Activated CD4-positive, alpha-beta T cell treated with anti-CD3 and anti-CD28 coated beads, Interleukin-2, amount 50 U/mL, for 16 hours (primary cell): ENCODE measurements at places on chromosomes 3 and 15.

DNA sequence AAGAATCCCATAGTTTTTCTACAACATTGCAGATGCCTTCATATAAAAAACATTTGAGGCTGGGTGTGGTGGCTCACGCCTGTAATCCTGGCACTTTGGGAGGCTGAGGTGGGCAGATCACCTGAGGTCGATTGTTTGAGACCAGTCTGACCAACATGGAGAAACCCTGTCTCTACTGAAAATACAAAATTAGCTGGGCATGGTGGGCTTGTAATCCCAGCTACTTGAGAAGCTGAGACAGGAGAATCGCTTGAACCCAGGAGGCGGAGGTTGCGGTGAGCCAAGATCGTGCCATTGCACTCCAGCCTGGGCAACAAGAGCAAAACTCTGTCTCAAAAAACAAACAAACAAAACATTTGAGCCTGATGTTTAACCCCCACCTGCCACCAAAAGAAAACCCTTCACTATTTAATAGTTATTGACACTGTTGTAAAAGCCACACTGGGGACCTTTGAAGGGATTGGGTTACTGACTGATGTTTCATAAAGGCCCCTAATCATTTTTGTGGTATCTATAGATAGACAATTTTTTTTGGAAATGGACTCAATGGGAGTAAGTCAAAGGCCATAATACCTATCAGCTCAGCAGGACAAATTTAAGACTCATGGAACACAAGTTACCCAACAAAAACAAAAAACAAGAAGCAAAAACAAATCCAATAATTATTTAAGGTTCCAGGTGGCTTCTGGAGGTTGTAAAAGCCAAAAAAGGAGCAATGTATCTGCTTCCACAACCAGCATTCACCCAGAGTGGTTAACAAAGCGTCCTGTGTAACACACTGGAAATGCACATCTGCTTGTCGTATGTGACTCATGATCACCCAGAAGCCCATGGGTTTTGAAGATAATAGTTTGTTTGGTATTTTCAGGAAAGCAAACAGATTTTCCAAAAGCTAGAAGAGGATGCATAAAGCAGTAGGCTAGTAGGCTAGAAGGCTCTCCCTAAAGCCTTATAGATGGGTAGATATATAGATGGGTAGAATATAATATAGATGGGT is 41.2 kb downstream of the CDCP1 start:
- no peak for DNase-seq

- DNase-seq: no peak
These were observed 248.8 kb downstream of the PCCB start for GRCh38 chr3:136498919-136499447.

GRCh38 chr3:123130079-123130750 is 63.4 kb downstream of the PDIA5 start:
- DNase-seq: no peak

- no peak for DNase-seq
These were observed 71.6 kb downstream of the ADCY5 start for GRCh38 chr3:123377243-123377740.

- DNase-seq: no peak
These were observed 64.6 kb upstream of the P2RY1 start for GRCh38 chr3:152770296-152770695.

- DNase-seq: no peak
These were observed 77.2 kb upstream of the VGLL4 start for GRCh38 chr3:11720917-11721411.

DNA sequence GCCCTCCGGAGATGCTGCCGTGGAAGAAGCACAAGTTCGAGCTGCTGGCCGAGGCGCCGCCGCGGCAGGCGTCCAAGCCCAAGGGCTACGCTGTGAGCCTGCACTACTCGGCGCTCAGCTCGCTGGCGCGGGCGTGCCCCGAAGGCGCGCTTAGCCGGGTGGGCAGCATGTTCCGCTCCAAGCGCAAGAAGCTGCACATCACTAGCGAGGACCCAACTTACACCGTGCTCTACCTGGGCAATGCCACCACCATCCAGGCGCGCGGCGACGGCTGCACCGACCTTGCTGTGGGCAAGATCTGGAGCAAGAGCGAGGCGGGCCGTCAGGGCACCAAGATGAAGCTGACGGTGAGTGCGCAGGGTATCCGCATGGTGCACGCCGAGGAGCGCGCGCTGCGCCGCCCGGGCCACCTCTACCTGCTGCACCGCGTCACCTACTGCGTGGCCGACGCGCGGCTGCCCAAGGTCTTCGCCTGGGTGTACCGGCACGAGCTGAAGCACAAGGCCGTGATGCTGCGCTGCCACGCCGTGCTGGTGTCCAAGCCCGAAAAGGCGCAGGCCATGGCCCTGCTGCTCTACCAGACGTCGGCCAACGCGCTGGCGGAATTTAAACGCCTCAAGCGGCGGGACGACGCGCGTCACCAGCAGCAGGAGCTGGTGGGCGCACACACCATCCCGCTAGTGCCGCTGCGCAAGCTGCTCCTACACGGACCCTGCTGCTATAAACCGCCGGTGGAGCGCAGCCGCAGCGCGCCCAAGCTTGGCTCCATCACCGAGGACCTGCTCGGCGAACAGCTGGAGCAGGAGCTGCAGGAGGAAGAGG is 1.3 kb downstream of the FAM43A start:
- peak; percentile 25 for DNase-seq

GRCh38 chr3:195411836-195412235 is 31.0 kb downstream of the ACAP2 start:
- no peak for DNase-seq

DNA sequence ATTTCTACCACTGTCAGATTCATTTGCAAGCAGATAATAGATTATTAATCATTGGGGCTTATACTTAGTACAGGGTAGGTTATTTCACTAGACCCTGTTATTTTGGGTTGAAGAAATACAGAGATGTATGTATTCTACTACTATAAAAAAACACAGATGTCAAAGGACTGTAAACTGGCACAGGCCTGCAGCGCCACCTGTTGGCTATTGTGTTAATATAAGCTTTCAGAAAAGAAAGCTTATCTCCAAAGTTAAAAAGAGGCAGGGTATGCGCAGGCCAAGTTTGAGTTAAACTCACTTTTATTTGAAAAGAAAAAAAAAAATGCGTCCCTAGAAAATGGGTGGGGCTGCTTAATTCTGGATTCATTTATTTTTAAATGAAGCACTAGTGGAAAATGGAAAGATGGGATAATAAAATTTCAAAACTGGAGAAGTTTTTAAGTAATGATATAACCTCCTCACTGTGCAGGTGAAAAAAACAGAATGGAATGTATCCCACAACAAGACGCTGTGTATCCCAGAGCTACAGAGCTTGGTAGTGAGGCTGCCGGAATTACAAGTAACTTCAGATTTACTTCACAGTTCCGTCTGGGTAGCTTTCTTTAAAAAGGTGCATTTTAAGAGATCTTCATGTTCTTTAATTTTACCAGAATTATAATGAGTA is 407.2 kb upstream of the TGFBR2 start:
- peak; percentile 64 for DNase-seq

GRCh38 chr3:149215515-149215914 is 6.1 kb downstream of the CP start:
- DNase-seq: no peak

DNA sequence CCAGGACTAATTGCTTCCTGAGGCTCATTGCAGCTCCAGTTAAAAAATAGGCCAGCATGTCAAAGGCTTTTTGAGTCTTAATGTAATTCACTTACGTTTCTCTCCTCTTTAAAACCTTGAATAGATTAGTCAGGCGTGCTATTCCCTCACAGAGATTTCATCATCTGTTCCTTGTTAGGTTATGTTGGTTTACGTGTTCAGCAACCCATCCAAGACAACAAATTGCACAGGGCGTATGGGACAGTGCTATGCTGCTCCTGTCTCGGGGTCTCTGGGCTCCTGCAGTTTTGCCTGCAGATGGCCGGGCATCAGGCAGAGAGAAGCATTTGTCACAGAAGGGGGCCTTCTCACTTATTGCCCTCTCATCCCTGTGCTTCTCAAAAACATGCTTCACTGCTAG is 117.1 kb downstream of the CHDH start:
- DNase-seq: no peak

DNA sequence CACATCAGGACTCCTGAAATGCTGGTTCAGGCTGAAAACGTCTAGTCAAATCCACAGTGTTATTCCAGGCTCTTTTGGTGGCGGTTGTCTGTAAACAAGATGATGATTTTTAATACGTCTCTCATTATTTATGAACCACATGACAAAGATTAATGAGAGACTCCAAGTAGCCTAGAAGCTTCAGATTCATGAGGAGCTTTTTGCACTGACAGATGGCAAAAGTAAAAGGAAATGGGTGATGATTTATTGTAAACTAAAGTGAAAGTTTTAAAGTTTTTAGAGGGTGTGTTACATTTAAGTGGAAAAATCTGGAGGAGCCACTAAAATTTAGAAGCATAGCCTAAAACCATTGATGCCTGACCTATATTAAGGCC is 77.0 kb downstream of the BBX start:
- DNase-seq: no peak

- no peak for DNase-seq
These were observed 81.9 kb upstream of the PLXNA1 start for GRCh38 chr3:126900859-126901540.

- no peak for DNase-seq
These were observed 975 bp downstream of the PCSK6 start for GRCh38 chr15:101488300-101489164.

DNA sequence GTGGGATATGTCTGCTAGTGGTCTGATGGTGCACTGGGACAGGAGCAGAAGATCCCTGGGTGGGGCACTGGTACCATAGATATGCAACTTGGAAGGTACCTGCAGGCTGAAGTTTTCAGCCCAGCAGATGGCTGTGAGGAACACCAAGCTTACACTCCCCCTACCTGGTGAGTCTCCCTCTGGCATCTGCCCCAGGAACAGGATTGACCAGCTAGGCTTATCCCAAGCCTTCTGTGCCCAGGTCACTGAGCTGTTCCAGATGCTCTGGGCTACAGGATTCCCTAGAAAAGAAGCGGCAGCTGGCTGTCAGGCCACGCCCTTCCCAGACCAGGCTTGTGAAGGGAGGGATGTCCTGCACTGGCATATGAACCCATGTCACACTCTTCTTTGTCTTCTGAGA is 1130.0 kb downstream of the NAALADL2 start:
- DNase-seq: no peak

DNA sequence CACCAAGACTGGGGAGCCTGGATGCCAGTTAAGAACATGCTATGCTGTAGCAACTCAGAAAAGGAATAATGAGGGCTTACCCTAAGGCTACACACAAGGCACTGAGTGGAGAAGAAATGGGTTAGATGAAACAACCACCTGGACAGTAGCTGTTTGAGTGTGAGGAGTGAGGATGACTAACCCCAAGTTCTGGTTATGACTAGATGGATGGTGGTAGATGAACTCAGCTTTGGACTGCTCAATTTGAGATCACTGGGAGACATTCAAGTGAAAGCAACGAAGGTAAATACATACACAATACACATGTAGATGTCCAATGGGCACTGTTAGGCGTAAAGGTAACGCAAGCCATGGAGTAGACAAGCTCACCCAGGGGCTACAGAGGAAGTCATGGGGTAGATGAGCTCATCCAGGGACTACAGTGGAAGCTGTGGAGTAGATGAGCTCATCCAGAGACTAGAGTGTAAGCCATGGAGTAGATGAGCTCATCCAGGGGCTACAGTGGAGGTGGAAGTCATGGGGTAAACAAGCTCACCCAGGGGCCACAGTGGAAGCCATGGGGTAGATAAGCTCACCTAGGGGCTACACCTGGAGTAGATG is 98.3 kb downstream of the ANO10 start:
- peak; percentile 94 for DNase-seq

- no peak for DNase-seq
These were observed 15.0 kb downstream of the SCG5 start for GRCh38 chr15:32656496-32656895.

- peak; percentile 53 for DNase-seq
These were observed 1.2 kb downstream of the ERC2 start for GRCh38 chr3:56467108-56467507.

DNA sequence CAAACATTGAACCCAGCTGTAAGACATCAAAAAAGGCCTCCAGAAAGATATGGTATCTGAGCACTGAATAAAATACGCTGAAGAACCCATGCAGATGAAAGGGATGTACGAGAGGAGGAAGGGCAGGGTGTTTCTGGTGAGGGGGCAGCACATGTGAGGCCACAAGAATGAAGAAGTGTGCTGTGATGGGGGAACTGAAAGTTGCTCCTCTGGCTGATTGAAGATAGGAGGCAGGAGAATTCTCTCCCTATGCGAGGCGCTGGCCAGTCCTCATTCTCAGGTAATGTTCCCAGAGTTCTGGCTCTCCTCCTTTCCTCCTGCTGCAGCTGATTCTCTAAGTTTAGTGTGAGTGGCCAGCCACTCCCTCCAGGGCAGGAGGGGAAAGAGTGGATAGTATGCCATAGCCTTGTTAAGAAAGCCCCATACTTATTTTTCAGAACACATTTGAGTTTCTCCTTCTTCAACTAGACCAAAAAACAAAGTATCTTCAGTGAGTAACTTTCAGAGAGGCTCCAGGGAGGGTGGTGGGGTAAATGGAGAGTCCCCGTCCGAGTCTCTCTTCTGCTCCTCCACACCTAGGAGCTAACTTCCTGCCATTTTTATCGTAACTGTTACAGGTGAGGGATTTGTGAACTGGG is 26.9 kb upstream of the MYO1E start:
- DNase-seq: no peak

GRCh38 chr3:17129556-17129955 is 244.8 kb downstream of the PLCL2 start:
- no peak for DNase-seq

DNA sequence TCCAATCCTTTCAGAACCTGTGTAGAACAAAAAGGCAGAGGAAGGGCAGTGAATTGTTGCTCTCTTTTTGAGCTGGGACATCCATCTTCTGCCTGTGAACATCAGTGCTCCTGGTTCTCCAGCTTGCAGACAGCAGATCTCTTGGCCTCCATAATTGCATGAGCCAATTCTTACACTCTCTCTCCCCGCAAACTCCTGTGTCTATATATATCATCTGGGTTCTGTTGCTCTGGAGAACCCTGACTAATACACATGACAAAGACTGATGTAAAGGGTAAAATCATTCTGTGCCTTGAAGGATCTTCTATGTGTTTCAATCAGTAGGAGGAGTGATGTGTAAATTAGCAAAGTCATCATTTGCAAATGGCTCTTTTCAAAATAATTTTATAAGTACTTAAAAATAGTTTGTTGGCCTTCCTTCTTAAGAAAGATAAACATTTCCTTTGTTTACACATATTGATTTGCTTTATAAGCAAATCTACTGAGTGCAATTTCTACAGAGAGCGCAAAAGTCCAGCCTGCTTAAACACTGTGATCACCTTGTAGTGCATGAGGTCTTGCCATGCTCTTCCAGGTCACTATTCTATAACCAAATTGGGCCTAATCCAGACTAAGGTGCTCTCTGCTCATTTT is 154.9 kb upstream of the ANKRD28 start:
- no peak for DNase-seq
